Activated CD4-positive, alpha-beta T cell treated with anti-CD3 and anti-CD28 coated beads, Interleukin-2, amount 50 U/mL, for 24 hours (primary cell): ENCODE measurements at places on chromosomes 1 and 21.

DNA sequence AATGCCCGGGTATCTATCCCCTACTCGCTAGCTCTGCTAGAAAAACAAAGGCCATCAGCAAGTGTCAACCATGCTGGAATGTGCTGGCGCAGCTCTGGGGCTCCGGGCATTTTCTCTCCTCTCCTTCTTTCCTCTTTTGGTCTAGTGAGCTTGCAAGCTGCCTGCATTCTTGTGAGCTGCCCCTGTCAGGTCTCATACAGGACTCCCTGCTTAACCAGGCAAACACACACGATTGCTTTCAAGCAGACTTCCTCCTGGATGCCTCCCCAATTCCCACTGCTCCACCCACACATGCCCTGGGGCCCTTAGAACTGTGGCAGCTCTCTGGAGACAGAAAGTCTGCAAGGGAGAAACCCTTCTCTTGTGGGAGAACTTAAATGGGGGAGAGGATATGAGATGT lies 35.7 kb upstream of the SUCO start:
- DNase-seq: no peak

DNA sequence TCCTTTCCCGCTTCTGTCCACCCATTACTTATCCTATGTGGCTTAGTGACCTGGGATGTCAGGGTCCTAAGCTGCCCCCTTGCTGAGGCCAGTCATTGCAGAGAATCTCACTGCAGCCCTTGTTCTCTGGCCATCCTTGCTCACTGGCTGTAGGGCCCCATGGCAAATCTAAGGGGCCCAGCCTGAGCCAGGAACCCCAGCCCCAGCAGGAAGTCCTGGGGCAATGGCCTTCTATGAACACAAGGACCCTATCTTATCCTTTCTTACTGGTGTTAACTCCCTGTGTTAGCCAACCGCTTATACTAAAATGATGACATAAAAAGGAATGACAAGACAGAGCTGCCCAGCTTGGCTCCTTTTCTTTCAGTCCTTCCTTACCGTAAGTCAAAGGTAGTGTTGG lies 29.9 kb downstream of the DHCR24 start:
- DNase-seq: no peak

DNA sequence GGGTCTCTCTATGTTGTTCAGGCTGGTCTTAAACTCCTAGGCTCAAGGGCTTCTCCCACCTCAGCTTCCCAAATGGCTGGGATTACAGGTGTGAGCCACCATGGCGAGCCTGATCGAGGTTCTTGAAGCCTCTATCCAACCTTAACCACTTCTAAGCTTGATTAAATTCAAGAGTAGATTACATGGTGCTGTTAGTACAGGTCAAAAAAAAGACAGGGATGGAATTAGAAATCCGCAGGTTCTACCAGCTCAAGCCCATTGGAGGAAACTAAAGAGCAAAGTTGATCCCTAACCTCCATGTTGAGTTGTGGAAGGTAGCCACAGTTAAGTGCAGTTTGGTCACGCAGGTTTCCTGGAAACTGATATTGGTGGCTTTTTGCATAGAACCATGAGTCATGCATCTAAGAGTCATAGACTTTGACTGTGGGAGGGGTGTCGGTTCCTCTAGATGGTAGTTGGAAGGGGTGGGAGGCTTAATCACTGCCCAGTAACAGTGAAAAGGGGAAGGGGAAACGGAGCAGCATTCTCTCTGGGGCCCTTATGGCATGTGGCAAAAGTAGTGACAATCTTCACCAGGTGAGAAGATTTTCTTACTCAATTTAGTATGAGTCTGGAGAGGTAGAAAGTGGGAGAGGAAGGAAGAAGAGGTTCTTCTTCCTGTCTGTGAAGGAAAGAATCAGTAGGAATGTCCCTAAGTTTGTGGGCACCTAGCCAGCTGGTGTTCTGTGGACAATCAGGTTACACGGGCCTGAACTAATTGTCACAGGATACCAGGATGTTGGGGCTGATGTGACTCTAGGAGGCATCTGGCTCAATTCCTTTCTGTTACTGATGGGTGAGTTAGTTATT lies 7.0 kb downstream of the CD53 start:
- DNase-seq: no peak

DNA sequence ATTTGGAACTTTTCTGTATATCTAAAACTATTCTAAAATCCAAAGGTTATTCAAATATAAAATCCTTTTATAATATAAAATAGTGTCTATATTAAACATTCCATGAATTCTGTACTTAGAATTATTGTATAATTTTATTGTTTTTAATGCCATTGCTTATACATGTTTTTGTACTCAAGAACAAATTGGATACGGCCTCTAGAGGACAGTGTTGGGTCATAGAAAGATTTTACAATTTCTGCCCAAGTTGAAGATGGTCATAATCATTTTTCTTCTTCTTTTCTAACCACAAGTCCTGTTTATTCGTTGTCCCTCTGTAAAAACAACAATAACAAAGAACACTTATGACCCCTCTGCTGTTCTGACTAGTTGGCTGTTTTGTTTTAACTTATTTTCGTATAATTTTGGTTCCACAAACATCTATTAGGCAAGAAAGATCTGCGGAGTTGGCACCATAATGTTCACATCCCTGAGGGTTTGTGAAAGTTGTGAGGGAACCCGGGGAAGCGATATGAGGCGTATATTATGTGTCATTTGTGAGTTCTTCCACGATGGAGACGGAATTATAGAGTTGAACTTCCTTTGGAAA lies 75.7 kb upstream of the KIF26B start:
- no peak for DNase-seq

GRCh38 chr1:61142726-61143500 lies 60.6 kb downstream of the NFIA start:
- no peak for DNase-seq

GRCh38 chr21:29718081-29718815 lies 221.5 kb downstream of the GRIK1 start:
- no peak for DNase-seq

- DNase-seq: no peak
These were observed 2.4 kb downstream of the ANKRD65 start for GRCh38 chr1:1418464-1419362.

DNA sequence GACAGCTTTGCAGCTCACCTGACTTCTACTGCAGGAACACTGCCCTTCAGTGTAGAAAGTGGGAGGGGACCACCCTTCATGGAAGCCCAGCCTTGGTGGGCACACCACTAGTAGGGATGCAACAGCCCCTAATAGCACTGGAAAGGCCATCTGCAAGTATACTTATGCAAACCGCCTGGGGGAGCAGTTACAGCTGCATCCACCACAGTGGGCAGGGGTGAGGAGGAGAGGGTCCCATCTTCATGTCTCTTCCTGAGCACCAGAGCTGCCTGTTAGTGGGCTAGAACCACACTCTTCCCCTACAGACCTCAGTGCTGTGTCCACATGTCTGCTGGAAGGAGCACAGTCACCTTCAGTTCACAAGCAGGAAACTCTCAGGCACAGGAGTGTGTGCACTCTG lies 66.2 kb upstream of the LHX8 start:
- no peak for DNase-seq

GRCh38 chr1:63795455-63795854 lies 21.6 kb downstream of the ROR1 start:
- no peak for DNase-seq

GRCh38 chr1:39946216-39946615 lies 8.7 kb upstream of the MFSD2A start:
- no peak for DNase-seq

DNA sequence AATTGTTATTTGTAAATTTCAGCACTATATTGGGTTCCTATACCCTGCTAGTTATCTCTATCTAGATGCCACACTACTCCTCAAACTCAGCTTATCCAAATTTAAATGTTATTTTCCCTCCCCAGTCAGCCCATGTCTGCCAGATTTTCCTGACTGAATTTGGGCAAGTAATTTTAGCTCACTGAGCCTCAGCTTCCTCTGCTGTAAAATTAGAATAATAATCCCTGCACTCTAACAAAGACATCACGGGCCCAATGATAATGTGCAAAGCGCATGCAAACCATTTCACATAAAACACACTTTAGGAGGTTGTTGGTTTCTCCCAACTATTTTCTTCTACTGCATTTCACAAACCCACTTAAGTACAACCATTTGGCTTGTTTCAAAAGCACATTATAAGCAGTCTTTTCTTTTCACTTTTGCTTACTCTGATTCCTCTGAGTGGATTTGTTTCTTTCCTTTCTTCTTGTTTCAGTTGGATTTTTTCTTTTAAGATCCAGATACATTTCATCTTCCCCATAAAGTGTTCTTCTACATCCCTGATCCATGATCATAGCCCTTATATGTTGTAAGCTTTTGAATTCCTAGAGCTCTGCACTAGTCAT lies 152.8 kb upstream of the DPT start:
- DNase-seq: no peak

- no peak for DNase-seq
These were observed 58.9 kb downstream of the LRRC40 start for GRCh38 chr1:70146488-70146887.

DNA sequence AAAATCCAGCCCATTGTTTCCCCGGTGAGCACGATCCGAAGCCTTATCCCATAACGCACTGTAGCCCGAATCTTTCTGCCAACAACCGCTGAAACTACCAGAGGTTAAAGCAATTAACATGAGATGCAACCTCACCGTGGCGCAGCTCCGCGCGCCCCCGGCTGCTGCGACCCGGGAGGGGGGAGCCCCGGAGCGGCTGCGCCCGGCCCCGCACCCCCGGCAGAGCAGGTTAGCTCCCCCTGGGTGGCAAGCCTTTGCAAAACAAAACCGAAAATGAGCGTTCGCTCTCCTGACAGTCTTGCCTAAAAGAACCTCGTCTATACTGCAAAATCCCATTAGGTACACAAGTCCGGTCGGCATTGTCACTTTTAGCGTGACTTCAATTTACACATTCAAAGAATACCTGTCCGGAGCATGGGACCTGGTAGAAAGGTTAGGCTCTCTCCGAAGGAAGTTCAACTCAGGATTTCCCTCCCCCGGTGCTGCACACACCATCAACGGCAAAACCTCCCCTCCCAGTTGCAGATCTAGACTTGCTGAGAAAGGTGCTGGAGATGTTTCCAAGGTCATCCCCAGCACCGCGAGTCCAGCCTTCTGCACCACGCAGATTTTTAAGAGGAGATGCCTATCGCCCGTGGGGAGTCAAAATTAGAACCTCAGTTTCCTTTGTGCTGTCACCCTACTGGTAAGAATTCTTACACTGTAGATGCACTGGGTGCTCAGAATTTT lies 107.5 kb downstream of the ZNF281 start:
- peak; percentile 33 for DNase-seq

DNA sequence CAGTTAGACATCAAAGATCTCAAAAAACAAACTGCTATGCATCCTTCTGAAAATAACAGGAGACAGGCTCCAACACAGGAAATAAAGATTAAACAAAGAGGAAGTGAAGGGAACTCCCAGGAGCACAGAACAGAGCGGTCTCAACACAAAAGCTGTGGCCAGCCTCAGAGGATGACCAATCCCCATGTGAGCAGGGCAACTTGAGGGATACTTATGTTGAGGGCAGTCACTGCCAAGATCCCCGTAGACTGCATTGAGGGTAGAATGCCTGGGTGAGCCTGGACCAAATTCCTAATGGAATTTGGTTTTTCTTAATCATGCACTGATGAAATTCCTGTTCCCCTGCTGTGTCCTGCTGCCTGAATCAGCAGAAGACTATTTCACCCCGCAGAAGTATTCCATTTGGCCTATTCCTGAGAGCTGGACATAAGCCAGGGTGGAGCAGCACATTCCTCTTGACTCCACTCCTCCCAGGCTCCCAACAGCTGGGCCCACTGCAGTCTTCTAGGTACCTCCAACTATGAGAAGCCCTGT lies 49.0 kb downstream of the JAK1 start:
- no peak for DNase-seq
